ENCODE measurements at places on chromosomes 3 and 15.

- no peak for DNase-seq
Measured at GRCh38 chr3:185060655-185061054, 92.2 kb downstream of the C3orf70 start.

DNA sequence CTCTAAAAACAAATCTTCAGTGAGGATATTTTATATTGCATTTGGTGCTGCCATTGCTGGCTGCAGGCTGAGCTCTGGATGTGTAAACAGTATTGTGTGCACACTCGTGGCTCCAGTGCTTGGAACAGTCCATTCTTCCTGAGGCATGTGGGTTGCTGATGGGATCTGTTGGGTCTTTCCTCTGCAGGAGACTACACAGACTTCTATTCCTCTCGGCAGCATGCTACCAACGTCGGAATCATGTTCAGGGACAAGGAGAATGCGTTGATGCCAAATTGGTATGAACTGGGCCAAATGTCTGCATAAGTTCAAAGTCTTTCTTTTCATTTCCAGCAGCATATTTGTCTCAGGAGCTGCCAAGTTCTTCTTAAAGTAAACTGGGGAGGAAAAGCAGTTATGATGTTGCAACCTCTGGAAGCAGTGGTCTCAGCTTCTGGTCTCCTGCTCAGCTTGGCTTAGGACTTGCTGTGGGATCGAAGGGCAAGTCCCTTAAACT is 9.3 kb downstream of the FAH start:
- no peak for DNase-seq

- no peak for DNase-seq
Measured at GRCh38 chr15:39086641-39087040, 494.2 kb upstream of the THBS1 start.

- no peak for DNase-seq
Measured at GRCh38 chr3:30693470-30694120, 87.2 kb downstream of the TGFBR2 start.

- no peak for DNase-seq
Measured at GRCh38 chr15:47885920-47886319, 168.6 kb downstream of the SEMA6D start.

GRCh38 chr3:125121246-125122010 is 65.6 kb upstream of the HEG1 start:
- no peak for DNase-seq

GRCh38 chr3:194596906-194597305 is 36.3 kb downstream of the TMEM44 start:
- DNase-seq: no peak

DNA sequence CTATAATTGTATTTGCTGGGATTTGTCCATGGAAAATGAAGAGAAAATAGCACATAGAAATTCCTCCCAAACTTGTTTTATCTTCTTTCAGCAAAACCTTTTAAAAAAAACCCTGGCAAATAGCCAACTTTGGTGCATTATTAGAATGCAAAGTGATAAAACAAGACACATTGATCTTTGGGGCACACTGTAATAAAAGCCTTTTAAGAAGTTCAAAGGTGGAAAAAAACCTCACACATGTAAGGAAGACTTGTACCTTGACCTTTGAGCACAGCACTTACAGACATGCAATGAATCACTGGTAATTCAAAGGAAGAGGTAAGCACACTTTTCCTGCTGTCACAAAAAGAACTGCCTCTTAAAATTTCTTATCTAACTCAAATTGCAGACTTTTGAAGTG is 8.0 kb upstream of the MORC1 start:
- no peak for DNase-seq

DNA sequence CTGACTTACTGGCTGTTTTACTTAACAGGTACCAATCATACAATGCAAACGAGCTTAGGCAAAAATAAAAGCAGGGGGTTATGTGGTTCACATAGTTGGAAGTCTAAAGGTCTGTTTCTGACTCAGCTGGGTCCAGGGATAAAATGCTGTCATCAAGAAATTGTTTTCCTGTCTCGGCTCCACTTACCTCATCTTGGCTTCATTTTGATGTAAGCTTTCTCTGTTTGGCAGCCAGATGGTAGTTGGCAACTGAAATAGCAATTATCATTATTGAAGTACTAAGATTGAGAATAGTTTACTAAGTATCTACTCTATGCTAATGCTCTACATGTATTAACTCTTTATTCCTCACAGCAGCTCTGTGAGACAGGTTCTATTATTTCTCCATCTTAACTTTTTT is 36.8 kb upstream of the CNTN3 start:
- no peak for DNase-seq

GRCh38 chr3:78101384-78101783 is 1061.5 kb downstream of the ROBO2 start:
- DNase-seq: no peak

- DNase-seq: no peak
Measured at GRCh38 chr15:57957113-57957512, 108.4 kb downstream of the ALDH1A2 start.

GRCh38 chr3:183833516-183833915 is 8.1 kb upstream of the MAP6D1 start:
- no peak for DNase-seq

GRCh38 chr3:60045686-60046085 is 995.9 kb upstream of the CFAP20DC start:
- no peak for DNase-seq

DNA sequence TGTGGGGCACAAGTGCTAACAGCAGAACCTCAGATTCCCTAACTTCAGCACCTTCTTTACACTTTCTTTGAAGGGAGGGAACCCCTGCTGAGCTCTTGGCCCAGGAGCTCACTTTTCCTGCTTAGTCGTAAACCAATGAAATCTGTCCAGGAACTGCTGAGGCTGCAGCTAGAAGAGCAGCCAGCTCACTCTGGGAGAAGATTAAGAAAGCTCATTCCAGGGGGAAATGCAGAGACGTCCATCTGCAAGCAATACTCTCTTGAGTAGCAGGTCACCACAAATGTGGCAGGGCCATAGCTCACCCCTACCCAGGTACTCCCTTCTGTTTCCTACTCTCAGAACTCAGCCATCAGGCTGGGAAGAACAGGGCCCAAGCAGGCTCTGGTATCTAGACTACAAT is 103.3 kb downstream of the WDR76 start:
- DNase-seq: no peak

DNA sequence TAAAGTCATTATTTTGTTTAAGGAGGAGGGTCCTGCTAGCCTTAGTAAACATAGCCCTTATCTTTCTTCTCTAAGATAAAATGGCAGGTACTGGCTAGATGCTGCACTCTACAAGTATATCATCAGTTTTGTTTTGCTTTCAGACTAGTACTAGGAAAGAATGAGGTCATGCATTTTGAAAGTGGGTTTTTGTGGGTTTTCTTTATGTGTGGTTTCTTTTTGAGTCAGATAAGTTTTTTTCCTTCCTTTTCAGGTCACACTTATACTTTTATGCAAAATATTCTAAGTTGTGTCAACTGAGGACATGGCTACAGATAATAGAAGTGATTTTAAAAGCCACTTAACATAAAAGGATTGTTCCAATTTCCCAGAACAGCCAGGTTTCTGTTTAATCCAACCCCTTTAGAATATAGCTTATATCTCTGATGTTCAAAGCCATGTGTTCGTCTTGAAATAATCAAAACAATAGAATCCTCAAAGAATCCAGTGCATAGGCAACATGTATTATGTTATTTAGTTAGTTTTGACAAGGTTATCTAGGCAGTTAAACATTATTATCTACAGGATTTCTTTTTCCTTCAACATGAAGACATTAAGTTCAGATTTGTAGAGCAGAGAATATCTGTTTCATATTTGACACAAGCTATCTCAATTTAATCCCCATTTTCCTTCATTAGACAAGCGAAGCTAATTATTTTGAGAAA is 406.2 kb downstream of the RBMS3 start:
- DNase-seq: no peak

- no peak for DNase-seq
Measured at GRCh38 chr15:88571153-88571851, 24.8 kb upstream of the DET1 start.

DNA sequence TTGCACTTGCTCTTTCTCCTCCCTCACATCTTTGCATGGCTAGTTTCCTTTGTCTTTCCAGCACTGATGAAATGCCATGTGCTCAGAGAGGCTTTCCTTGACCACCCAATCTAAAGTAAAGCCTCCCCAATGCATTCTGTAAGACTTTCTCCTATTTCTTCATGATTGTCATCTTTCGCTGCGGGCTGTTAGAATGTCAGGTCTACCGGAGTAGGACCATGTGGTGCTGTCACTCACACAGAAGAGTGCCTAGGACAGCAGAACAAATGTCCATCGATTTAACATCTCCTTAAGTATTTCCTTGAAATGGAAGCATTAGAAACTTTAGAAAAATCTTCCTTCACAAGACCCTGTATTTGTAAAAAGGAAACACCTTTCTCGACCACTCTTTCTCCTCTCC is 99.9 kb upstream of the TMC3 start:
- DNase-seq: no peak

DNA sequence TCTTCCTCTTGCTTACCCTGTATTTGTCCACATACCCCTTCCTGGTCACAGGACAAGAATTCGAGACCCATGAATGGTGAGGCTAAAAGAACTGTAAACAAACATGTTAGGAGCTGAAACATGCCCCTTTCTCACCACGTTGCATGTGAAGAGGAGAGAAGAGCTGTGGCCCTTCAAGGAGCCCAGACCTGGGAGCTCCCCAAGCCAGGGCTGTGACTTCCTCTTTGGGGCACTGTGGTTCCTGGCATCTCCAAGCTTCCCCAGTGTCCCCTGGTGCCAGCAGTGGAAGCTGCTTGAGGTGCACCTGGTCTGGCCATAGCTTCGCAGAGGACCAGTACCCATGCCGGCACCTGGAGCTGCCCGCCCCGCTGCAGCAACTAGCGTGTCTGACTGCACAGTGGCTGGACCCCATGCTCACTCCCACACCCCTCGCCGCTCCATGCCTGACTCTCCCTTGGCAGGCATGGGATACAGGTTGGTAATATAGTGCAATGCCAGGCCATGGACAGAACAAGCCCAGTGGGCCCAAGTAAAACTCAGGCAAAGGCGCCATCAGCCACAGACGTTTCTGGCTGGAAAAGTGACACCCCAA is 9.9 kb downstream of the SPCS1 start:
- no peak for DNase-seq

- DNase-seq: no peak
Measured at GRCh38 chr3:13047296-13048165, 25.7 kb downstream of the IQSEC1 start.

DNA sequence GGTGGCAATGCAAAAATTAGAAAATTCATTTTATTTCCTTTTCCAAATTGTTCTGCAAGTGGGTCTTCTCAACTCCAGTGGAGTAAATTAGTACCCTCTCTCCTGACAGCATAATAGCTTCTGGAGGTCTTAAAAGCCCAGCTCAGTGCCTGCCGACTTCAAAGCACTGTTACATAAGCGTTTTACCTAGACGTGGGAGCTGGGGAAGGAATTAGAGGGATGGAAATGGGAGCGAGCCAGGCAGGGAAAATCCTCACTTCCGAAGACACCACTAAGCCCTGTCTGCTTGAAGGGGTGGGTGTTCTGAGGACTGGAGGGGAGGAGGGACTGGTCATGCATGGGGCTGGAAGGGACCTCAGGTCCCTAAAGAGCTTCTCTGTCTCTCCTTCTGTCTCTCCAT is 77.2 kb upstream of the SLC6A1 start:
- DNase-seq: no peak

DNA sequence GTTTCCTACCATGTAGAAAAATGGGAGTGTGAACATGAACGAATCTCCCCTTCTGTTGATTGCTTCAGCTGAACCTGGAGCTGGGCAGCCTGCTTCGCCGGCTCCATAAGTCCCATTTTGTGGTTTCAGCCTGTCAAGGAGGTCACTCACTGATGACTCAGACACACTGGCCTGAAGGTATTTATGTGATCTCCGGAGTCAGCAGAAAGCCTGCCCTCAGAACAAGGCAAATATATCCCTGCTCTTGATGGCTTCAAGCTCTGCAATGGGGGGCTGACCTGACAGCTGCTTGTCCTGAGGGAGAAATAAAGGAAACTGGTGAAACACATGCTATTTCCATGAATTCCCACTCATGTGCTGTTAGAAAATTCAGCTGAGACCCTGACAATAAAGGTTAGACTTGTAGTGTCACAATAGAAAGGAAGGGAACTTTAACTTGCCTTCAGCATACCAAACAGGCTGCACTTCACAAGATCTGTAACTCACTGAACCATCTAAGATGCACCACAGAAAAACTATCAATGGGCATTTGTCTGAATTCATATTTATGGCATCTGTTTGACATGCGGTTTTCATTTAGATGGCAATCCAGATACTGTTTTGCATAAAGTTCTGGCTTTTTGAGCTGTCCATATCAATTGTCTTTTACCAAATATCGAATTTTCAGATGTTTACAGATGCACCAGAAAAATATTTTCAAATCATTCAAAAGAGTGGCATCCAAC is 282.0 kb upstream of the VEPH1 start:
- no peak for DNase-seq

- DNase-seq: no peak
Measured at GRCh38 chr3:18300916-18301315, 124.2 kb downstream of the SATB1 start.

DNA sequence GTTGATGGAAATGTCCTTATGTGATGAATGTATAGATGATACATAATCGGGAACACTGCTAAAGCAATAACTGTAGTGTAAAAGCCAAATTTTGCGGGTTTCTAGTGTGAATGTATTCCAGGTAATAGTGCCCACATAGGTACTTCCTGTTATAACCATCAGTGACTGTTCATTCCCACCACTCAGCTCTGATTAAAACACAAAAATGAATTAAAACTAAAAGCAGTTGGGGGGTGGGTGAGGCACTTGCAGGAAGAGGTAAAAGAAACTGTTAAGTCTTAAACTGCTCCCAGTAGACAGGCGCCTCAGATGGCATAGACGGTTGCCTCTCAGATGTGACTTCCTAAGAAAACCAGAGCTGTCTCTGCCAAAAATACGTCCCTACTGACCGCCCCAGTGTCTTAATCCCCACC is 893 bp upstream of the MTHFS start:
- DNase-seq: peak; percentile 10

DNA sequence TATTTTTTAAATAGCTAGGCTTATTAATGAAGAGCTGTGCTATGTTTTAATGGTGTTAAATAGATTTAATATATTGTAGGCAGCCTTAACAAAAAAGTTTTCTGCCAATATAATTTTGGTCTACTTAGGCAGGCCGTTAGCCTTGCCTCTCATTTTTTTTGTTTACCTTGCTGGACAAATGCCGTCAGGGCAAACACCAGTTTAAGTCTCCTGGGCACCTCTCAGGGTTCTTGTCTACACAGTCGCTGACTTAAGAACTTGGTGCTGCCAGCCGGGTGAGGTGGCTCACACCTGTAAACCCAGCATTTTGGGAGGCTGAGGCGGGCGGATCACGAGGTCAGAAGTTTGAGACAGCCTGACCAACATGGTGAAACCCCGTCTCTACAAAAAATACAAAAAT is 153.3 kb downstream of the ULK4 start:
- DNase-seq: no peak

- no peak for DNase-seq
Measured at GRCh38 chr3:186988806-186989205, 58.5 kb downstream of the ST6GAL1 start.
